ENCODE measurements at places on chromosomes 3 and 15.

DNA sequence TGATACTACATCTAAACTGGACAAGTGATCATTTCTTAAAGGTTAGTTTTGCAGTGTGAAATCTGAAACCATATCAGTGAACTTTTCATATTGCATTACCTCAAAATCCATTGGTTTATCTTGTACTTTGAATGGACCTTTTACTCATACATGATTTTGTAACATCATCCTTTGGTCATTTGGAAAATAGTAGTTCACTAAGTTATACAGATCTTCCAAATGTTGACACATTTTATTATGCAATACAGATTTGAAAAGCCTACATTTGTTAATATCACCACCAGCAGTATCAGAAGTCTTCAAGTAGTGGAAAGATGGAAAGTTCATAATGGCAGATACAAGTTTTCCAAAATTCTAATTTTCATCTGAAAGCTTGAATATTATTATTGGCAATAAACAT is 64.0 kb upstream of the CDV3 start:
- DNase-seq, result no peak

DNA sequence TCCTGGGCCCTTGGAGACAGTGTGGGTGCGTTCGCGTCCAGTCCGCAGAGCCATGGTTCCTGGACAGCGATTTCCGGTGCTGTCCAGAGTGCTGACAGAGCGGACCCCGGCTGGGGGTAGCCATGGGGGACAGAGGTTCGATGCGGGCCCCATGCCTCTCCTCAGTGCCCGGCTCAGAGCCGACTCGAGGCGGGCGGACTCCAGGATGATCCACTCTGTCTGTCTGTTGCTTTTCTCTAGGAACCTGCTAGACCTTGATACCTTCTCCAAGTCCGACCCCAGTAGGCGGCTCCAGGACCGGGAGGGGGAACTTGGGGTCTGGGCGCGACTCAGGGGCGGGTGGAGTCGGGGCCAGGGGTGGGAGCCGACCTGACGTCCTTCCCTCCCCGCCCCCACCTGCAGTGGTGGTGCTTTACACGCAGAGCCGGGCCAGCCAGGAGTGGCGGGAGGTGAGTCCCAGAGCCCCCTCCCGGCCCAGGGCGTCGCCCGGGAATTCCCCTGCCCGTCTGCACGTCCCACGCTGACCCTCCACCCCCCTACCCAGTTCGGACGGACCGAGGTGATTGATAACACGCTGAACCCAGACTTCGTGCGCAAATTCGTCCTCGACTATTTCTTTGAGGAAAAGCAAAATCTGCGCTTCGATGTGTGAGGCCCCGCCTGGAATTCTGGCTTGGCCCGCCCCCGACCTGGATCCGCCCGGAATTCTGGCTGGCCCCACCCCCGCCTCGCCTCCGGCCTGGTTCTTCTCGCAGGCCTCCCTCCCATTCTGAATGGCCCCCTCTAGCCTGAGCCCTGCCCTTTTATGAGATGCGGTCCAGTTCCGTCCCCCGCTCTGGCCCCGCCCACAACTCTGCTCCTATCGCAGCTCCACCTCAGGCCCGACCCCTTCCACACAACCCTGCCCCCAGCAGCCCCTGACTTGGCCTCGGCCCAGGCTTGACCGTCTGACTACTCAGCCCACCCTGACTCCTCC is 1.0 kb downstream of the CPNE9 start:
- no peak for DNase-seq

DNA sequence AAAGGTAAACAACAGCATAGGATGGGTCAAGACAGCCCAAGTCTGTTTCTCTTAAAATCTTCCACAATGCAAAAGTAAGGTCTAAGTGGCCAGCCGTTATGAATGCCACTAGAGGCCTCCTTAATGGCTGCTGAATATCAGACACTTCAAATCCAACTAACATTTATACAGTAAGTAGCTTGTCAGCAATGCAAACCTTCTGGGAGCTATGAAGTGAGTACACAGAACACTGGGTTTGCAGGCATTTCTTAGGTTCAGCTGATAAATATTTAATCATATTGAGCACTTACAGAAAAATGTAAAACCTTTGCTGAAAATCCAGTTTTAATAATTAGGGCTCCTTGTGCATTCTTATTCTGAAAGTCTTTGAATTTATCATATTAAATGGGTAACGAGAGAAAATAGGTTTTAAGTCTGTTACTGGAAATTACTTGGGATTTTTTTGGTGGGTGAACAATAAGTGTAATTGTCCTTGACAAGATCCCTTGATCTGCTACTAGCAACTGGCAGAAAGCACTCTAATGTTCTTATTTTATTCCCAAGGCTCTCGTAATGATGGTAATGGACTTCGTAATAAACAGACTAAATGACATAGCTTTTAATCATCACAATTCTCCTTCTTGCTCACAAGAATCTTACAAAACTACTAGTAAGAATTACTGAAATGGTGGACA is 141.7 kb upstream of the GPR149 start:
- DNase-seq, result no peak

DNA sequence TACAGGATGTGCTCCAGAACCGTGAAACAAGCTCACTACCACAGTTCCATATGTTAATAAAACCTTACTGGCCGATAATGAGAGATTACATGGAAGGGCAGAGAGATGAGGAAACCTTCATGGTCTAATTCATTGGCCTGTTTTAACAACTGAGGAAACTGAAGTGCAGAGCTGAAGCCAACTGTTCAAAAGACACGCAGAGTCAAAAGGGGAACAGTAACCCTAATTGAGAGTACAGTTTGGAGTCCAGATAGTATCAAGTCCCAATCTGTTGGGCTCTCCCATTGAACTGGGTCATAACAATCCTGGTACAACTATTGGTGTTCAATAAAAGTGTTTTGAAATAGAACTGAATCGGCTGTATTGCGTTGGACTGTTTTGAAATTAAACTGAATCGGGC is 69.6 kb downstream of the SLC12A8 start:
- no peak for DNase-seq

DNA sequence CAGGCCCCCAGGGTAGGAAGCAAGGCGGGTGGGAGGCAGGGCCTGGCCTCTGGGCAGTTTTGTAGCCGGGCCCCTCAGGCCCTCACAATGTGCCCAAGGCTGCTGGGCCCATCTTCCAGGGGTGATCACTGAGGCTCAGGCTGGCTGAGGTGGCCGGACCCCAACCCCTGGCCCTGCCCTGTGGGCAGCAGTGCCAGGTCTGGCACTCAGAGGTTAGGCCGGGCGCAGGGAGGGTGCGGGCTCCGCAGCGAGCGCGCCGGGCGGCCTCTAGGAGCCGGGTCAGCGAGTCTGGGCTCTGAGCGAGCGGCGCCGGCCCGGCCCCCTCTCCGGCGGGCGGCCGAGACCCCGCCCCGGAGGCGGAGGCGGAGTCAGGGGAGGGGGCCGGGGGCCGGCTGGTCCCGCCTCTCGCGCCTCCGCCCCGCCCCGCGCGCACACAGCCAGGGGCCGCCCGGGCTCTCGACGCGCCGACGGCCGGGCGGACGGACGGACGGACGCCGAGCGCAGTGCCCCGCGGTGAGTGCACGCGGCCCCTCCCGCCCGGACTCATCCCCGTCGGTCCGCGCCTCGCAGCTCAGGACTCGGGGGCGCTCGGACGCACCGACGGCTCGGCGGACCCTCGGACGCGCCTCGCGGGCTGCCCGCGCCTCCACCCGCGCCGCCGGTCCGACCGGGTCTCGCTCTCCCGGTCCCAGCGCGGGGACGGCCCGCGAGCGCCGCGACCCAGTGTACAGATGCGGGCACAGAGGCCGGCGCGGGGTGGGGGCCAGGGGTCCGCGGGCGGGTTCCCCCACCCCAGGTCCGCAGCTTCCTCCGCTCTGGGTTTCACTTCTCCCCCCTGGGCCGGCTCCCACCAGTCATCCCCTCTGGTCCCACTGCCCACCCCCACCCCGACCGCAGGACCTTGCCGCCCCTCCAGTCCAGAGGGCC is at the start of gene FBLN2:
Gene FBLN2 (plus strand): TSS at position 430 of the 927 bp plus-strand sequence. CDS start 21,231 bp downstream, outside the sequence.
- DNase-seq, result no peak

- DNase-seq, result no peak
These were observed 33.8 kb upstream of the GREM1 start for GRCh38 chr15:32683906-32684584.

DNA sequence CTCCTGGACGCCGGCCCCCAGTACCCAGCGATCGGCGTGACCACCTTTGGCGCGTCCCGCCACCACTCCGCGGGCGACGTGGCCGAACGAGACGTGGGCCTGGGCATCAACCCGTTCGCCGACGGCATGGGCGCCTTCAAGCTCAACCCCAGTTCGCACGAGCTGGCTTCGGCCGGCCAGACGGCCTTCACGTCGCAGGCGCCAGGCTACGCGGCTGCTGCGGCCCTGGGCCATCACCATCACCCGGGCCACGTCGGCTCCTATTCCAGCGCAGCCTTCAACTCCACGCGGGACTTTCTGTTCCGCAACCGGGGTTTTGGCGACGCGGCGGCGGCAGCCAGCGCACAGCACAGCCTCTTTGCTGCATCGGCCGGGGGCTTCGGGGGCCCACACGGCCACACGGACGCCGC is 956 bp downstream of the ZIC1 start:
- DNase-seq, result no peak

- no peak for DNase-seq
These were observed 102.2 kb downstream of the ABHD5 start for GRCh38 chr3:43792904-43793303.

DNA sequence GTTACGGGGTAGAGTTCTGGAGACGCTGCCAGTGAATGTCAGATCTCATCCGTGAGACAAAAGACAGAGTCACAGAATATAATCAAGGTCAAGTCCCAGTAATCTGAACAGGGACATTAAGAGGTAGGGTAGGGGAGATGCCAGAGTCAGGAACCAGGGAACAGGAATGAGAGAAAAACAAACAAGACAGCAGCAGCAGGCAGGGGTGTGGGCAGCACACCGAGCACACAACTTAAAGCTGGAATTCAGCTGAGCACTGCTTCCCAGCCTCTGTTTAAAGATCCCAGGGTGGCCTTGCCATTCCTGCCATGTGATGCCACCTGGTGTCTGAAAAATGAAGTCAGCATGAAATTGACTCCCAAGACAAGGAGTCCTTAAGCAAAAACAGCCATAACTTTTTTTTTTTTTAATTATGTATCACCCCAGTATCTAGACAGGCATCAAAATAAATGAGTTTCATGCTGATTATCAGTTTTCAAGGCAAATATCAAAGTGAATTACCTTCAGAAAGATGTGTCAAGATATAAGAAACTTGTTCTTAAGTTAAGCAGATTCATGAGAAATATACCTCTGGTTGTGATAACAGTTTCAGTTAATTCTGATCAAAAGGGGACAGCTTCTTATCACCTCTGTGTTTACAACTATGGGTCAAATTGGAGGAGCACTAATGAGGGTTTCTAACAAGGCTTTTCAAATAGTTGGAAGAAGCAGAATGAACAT is 203.7 kb downstream of the SLC9A9 start:
- peak; percentile 67 for DNase-seq

- DNase-seq, result no peak
These were observed 25.4 kb upstream of the PSMD6 start for GRCh38 chr3:64048631-64049061.

DNA sequence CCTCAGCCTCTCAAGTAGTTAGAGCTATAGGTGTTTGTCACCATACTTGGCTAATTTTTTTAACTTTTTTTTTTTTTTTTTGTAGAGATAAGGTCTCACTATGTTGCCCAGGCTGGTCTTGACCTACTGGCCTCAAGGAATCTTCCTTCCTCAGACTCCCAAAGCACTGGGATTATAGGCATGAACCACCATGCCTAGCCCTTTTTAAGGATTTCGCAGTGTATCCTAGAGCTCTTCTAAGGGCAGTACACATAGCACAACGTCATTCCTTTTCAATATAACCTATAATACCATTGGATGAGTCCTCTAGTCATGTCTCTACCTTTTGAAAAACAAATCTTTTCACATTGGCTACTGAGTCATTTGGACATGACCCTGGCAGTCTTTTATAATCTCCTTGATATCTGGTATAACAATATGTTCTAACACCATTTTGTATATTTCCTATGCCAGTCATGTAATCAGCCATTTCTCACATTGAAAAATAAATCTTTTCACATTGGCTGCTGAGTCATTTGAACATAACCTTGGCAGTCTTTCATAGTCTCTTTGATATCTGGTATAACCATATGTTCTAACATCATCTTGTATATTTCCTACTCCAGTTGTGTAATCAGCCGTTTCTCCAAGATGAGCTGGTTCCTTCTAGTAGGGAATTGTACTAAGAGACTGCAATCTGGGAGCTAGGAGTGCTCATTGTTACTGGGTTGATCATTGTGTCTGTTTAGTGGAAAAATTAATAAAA is 944.7 kb downstream of the MCTP2 start:
- no peak for DNase-seq

DNA sequence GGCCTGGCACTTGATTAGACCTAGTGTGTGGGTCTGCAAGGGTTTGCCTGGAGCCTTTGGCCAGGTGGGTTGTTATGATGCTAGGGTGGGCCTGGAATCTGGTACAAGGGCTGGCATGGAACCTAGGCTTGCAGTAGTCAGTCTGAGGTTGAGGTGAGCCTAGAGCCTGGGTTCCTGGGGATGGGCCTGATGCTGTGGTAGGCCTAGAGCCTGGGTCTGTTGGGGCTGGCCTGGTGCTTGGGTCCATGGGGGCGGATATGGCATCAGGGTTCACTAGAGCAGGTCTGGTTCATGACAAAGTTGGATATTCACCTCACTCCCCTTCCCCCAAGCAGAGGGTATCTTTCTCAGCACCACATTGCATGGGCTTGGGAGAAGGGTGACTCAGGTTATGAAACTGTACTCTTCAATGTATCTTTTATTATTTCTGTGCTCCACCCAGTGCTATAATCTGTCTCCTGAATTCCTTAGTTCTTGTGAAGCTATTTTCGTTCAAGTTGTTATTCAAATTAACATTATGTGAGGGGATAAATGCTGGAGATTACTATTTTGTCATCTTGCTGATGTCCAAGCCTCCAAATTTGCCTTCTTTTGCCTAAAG is 274.4 kb downstream of the NFKBIZ start:
- no peak for DNase-seq

DNA sequence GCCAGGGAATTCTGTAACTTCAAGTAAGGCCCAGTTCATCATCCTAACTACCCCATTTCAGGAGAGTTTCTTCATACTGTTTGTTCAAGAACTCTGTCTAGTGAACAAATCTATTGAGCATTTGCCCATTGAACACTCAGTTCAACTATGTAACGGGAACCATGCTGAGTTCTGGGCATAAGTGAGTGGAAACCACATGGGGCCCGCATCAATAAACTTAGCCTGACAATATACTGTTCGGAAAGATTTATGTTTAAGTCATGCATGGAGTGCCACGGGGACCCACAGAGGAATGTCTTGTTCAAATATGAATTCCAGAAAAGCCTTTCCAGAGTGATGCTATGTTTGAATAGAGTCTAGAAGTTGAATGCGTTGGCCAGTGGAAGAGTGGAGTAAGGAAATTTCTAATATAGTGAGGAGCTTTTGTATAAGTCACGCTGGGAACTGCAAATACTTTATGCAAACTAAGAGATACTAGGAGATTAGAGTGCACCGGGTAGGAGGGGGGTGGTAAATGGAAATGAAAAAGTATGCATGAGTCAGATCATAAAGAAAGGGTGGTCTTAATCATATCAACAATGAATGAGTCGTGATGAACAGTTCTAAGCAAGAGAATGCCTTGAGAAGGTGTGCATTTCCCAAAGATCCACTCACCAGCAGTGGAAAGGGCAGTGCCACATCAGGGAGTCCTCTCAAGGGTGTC is 279.8 kb downstream of the VPS13C start:
- DNase-seq, result no peak

Data from NCI-H2107 (cell line).